MM.1S (cell line): ENCODE measurements at places on chromosomes 16 and 17.

- DNase-seq, result peak; percentile 44
These were observed 295.3 kb upstream of the PMFBP1 start for GRCh38 chr16:72467157-72467759.

DNA sequence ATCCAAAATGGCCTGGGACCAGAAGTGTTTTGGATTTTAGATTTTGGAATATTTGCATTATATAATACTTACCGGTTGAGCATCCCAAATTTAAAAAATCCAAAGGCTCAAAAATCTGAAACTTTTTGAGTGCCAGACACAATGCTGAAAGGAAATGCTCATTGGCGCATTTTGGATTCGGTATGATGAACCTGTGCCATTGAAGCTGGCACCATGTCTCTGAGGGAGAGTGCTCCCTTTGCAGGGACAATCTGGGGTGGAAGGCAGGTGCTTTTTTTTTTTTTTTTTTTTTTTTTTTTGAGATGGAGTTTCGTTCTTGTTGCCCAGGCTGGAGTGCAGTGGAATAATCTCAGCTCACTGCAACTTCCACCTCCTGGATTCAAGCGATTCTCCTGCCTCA lies 17.7 kb downstream of the SMTNL2 start:
- DNase-seq, result no peak

GRCh38 chr16:68429076-68429854 lies 19.0 kb downstream of the SMPD3 start:
- no peak for DNase-seq

GRCh38 chr17:10059684-10060211 lies 138.7 kb downstream of the GAS7 start:
- peak; percentile 52 for DNase-seq

- DNase-seq, result no peak
These were observed 53.5 kb downstream of the SMURF2 start for GRCh38 chr17:64608571-64608981.

DNA sequence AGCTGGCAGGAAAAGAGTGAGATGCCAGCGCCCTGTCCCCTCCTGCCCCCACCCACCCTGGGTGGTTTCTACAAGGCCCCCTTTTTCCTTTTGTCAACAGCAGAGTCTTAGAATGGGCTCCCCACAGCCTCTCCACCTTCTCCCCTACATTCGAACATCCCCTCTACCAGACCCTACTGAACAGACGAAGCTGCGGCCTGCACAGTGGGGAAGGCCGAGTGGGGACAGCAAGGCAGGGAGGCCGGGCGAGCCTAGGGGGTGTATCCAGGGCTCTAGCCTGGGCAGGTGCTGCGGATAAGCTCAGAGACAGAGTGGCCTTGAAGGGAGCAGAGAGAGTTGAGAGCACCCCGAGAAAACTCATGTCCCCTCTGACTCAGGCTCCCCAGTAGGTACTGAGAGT lies 7.4 kb downstream of the ZACN start:
- no peak for DNase-seq
